Esophagus squamous epithelium (tissue), 5 donors: ENCODE measurements at places on chromosomes 7 and 10.

DNA sequence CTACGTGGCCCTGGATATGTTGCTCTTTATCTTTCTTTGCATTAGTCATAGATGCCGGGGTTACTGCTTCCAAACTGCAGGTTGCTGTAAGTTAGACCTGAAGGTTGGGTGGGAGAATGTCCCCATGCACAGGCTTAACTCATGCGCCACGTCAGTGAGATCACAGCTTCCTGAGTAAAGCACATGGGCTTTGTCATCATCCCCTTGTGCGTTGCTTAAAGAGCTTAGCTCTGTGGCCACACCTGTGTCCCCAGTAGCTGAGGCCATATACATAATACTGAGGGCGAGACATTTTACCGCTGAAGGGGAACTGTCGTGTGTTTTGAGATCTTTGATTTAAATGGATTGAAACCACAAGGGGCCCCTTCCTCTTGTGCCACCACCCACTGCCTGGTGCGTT lies 45.8 kb upstream of the BTBD16 start:
- DNase-seq: no peak

DNA sequence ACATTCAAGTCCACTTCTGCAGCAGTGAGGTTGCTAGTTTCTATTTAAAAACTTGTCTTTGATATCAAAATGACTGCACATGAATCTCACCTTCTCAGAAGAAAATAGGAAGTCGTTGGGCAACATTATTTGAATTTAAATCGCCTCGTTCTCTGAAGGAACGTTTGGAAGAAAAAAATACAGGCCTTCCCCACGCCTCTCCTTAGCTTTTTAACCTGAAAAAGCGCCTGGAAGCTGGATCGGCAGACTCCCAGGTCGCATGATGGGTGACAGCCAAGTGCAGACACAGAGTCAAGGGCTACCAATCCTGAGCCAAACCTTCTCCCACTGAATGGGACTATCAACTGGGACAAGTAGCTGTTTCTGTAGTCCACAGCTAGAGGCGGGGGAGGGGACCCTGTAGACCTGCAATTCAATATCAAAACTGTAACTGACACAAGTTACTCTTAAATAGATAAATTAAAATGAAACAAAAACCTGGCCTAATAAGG lies 2.2 kb downstream of the FAM53B start:
- DNase-seq: no peak

GRCh38 chr7:85322252-85322651 lies 135.4 kb upstream of the SEMA3D start:
- no peak for DNase-seq

- no peak for DNase-seq
Observed at GRCh38 chr10:99760321-99760720, 22.1 kb upstream of the ABCC2 start.

DNA sequence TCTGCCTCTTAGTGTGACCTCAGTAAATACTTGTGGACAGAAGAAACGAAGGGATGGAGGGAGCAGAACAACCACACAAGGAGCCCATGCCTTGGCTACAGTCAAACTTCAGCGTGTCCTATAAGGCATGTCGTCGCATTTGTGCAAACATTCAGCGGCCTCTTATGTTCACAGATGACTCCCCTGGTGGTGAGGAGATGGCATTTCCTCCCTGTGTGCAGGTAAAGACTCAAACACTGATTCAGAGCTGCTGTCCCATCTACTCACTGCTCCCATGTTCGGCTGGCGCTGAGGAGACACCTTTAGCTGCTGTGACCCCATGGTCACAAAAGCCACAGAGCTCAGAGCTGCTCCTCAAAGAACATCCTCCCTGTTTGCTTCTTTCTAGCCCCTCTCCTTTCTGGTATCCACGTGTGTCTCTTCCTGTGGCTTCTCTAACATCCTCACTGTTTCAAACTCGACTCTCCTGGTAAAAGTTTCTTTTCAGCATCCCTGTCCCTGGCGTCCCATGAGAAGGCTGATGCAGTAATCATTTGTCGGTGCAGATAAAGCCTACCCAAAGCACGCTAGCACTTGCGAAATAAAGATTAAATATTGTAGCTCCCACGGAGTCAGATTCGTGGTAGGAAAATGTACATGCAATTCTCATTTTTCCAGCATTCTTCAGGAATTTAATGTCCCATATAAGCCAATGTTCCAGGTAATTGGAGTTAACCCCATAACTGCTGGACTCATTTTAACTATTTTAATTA lies 124.9 kb upstream of the NEBL start:
- no peak for DNase-seq
